ENCODE measurements at places on chromosomes 1 and 21.

DNA sequence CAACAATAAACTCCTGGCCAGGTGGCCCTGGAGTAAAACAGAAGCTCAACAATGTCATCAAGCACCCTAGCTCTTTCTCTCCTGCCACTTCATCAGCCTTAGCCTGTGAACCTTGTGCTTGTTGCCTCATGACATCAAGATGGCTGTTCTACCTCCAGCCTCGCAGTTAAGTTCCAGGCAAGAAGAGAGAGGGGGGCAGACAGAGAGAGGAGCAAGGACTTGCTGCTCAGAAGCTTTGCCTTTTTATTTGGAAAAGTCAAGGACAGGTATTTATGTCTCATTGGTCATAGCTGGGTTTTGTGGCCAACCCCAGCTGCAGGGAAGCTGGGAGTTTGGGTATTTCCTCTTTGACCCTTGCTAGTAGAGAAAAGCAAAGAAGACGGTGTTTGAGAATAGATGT is 60.3 kb upstream of the GADD45A start:
- no peak for DNase-seq

DNA sequence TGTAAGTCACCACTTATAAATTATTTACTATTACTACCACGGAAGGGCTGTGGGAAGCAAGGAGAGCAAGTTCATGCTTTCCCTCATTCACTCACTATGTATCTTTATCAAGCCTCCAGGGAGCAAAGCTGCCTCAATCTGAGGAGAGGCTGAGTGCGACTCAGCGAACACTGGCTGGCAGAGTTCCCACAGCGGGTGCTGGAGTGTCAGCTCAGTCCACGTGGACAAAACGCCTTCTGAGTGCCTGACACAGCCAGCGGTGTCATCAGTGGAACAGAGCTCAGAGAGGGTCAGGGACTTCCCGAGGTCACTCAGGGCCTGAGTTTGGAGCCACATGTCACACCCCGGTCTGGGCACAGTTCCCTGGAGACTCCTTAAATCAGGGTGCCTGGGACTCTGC is 16.9 kb downstream of the MATN1 start:
- DNase-seq, result no peak

DNA sequence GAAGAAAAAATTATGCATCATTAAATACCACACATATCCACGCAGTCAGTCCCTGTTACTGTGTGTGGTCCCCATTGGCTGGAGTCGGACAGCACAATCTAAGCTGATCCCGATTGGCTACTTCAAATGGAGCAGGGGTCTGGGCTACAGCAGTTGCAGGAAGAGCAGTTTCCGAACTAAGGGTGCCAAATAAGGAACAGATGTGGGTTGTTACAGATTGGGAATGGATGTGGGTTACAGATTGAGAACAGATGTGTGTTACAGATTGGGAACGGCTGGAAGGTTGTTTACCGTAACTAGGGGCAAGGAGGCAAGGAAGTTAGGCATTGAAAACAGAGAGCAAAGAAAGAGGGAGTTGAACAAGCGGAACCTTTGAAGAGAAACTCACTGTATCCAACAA is 19.9 kb downstream of the OR2L13 start:
- DNase-seq, result no peak

DNA sequence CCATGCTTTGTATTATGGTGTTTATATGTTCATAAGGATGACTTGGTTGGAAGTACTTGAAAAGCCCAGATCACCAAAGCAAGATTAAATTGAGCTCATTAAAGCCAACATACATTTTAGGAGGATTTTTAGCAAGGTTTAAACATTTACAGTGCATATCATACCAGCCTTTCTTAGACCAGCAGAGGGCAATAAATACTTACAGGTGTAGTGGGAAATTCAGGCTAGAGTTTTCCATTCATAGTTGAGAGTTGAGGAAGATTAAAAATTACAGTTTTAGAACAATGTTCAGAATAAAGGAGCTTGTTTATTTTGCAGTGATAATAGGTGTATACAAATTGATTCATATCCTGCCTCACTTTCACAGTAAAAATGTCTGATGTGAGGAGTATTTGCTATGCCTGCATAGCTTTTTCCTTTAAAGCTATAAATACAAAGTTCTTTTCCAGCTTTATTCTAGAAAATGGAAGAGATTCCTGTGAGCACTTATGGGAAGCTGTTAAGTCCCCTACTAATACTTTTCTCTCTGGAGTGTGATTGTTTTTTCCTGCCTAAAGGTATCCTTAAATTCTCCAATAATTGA is 35.3 kb downstream of the DTL start:
- DNase-seq, result no peak

Data from NCI-H748 treated with DMSO at 0.1 percent for 48 hours (cell line).